ENCODE measurements at places on chromosomes 1 and 21.

DNA sequence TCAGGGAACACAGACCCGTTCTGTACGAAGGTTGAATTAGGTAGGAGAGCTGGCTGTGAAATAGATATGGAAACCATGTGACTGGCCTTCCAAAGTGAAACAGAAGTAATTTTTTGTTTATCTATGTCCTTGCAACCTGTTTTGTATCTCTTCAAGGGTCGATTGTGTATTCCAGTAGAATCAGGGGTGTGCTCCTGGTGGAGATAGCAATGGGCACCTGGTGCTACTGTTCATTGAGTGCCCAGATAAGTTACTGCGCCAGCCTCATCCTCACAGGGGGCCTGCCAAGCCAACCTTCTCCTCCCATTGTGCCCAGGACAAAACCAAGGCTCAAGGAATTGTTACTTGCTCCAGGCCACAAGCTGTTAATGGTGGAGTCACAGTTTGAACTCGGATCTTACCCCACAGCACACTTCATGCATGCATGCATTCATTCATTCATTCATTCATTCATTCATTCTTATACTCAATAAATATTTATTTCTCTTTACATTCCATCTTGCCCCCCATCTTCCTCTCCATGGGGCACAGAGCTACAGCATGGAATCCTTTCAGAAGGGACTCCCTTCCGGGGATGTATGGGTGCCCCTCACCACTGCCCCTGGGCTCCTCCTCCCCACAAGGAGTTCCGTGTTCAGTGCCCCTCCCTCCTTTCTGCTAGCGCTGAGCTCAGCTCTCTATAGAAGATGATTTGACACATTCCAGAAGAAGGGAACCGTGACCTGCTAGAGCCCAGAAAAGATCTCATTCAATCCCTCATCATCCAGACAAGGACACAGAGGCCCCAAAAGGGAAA is 24.0 kb downstream of the ADORA1 start:
- no peak for DNase-seq

- DNase-seq = no peak
Observed at GRCh38 chr1:228094432-228095016, 8.6 kb downstream of the C1orf35 start.

- DNase-seq = no peak
Observed at GRCh38 chr1:168163670-168164069, 15.1 kb upstream of the TIPRL start.

- DNase-seq = no peak
Observed at GRCh38 chr1:30892671-30893073, 15.9 kb downstream of the SDC3 start.

DNA sequence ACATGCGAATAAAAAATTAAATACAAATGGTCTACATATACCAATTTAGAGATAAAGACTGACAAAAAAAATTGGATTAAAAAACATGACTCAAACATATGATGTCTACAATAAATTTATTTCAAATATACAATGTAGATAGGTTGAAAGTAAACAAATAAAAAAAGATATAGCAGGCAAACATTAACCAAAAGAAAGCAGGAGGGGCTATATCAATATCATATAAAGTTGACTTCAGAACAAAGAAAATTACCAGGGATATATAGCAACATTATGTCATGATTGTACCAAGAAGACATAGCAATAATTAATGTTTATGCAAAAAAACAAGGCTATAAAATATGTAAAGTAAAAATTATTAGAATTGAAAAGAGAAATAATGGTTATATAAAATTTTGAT is 49.9 kb upstream of the INSL5 start:
- no peak for DNase-seq

DNA sequence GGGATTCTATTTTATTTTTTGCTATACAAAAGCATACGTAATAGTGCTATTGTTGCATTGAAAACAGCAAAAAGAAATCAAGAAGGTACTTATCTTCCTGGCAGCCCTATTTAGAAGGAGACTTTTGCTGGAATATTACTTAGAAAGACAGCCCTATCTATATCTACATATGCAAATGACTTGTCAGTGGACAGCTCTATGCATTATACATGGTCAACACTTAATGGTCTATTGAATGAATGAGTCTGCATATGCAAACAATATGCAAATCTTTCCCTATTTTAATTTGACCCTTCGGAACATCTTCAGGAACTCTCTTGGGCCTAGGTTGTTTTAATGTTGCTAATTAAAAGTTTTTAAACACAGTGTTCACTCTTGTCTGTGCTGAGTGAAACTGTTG is 110.8 kb downstream of the PLXNA2 start:
- no peak for DNase-seq

DNA sequence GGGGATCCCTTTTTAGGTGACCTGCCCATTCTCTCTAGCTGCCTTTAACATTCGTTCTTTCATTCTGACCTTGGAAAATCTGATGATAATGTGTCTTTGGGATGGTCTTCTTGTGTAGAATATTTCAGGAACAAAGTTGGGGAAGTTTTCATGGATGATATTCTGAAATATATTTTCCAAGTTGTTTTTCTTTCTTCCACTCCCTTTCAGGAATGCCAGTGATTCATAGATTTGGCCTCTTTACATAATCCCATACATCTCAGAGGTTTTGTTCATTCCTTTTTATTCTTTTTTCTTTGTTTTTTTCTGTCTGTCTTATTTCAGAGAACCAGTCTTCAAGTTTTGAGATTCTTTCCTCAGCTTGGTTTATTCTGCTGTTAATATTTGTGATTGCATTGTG is 13.9 kb upstream of the SCMH1 start:
- no peak for DNase-seq

DNA sequence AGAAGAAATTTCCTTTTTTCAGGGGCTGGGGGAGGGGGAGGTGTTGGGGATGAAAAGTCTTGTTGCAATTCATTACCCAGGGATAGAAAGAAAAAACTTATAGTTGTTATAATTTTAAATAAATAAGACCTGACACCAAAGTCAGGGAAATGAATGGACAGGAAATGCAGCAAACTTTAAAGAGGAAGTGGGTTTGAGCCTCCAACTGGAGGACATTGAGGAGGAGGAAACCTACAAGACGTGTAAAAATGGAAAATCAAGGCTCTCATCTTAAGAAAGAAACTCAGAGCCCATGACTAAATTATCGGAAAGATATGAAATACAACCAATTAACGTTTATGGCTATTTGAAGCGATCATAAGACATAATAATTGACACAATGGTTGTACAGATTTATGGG is 54.4 kb downstream of the NIBAN1 start:
- DNase-seq = no peak

- DNase-seq = no peak
Observed at GRCh38 chr1:79815115-79815514, 808.6 kb upstream of the ADGRL4 start.
